Suppressor macrophage (primary cell): ENCODE measurements at places on chromosomes 16 and 17.

GRCh38 chr17:80640366-80641084 is 95.9 kb downstream of the RPTOR start:
- no peak for DNase-seq

- DNase-seq, result no peak
These were observed 845 bp upstream of the ALDOA start for GRCh38 chr16:30064729-30065101.

DNA sequence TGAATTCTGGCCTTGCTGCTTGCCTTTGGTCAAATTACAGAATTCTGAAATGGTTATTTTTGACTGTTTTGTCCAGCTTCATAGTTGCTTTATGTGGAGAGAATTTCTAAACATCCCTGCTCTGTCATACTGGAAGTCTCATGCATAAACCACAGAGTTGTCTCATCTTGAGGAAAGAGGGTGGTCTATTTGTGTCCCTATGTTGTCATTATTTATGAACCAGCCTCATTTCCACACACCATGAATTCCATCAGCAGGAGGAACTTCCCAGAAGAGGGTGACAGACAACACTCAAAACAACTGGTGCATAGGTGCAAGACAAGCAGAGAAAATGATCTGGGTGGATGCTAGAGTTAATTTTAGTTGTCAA is 525.8 kb upstream of the GOT2 start:
- peak; percentile 84 for DNase-seq

- DNase-seq, result peak; percentile 38
These were observed 10.2 kb downstream of the CDH5 start for GRCh38 chr16:66376577-66377305.

DNA sequence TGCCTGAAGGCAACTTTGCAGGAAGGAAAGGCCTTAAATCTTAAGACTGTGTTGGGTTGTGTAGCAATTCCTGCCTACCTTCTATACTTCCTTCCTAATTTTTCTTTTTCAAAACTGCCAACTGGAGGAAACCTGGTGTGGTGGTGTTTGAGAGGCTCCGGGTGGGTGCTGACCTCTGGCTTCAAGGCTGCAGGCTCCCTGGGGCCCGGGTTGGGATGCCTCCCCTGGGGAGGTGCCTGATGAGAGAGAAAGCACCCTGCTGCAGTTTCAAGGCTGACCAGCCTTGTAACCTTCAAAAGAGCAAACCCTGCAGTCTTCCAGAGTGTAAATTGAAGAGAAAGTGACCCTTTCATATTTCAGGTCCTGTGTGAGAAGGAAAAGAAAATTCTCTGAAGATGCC is 55.9 kb downstream of the MSI2 start:
- DNase-seq, result no peak

GRCh38 chr17:68453991-68454665 is 3.2 kb downstream of the WIPI1 start:
- no peak for DNase-seq

GRCh38 chr17:40956401-40957254 is 10.1 kb downstream of the KRT39 start:
- DNase-seq, result peak; percentile 18

DNA sequence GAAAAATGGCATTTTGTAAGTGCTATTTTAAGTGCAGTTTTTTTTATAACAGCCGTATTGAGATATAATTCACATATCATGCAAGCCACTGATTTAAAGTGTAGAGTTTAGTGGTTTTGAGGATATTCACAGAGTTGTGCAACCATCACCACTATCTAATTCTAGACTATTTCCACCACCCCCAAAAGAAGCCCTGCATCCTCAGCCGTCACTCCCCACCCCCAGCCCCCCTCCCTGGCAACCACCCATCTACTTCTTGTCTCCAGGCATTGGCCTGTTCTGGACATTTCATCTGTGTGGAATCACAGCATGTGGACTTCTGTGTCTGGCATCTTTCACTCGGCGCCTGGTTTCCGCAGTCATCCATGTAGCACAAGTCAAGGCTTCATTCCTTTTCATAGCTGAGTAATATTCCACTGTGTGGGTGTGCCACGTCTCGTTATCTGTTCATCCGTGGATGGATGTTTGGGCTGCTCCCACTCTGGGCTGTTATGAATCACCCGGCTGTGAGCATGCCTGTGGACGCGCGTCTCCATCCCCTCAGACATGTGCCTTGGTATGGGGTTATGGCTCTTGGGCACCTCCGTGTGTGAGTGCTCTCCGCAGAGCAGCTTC is 138.4 kb upstream of the CIBAR2 start:
- DNase-seq, result no peak

DNA sequence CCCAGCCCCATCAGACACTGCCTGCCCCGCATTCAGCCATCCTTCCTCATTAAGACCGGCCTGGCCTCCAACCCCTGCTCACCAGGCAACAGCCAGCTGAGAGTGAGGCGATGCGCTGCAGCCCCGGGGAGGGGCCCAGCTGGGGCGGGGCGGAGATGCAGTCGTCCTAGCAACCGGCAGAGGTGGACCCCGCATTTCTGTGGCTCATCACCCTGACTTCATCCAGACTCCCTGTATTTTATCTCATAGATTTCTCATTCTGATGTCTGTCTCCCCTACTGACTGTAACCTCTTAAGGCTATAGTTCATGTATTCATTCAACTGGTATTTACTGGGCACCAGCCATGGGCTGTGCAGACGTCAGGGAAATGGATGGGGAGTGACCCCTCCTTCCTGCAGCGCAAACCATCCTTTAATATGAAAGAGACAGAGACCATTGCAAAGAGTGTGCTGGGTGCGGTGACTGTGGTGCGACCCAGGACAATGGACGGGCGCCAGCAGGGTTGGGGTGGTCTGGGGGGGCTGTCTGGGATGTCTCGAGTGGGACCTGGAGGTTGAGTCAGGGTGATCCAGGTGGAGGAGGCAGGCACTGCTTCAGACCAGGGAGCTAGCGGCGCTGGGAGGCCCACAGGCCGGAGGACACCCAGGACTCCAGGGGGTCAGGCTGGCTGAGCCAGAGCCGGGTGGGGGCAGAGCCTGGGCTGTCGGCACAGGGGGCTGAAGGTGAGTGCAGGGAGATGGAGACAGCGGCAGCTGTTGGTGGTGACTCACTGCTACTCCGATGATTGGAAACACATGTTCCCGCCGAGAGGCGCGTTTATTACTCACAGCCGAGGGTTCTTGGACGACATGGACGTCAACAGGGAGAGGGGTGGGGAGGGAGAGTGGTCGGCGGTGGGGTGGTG is 10.5 kb upstream of the TIMP2 start:
- DNase-seq, result no peak

DNA sequence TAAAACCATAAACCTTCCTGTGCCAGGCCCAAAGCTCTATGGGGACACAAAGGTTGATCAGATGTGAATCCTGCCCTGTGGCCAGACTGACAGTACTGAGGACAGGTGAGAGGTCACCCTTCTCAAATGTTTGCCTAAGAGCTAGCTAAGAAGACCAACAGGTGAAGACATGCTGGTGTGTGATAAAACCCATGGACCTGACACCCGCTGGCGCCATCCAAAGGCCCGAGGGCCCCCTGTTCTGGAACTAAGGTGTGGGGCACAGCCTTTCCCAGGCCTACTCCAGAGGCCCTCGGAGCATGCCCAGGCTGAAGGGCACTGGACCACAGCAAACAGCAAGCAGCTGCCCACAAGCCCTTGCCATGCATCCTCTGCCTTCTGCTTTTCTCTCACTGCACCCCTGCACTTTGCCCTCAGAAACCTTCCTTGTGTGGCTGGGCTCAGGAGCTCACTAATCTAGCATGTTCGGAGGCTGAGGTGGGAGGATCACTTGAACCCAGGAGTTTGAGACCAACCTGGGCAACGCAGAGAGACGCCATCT is 5.2 kb upstream of the CDK3 start:
- DNase-seq, result no peak

- peak; percentile 17 for DNase-seq
These were observed 7.2 kb downstream of the SPACA3 start for GRCh38 chr17:32998887-32999228.

DNA sequence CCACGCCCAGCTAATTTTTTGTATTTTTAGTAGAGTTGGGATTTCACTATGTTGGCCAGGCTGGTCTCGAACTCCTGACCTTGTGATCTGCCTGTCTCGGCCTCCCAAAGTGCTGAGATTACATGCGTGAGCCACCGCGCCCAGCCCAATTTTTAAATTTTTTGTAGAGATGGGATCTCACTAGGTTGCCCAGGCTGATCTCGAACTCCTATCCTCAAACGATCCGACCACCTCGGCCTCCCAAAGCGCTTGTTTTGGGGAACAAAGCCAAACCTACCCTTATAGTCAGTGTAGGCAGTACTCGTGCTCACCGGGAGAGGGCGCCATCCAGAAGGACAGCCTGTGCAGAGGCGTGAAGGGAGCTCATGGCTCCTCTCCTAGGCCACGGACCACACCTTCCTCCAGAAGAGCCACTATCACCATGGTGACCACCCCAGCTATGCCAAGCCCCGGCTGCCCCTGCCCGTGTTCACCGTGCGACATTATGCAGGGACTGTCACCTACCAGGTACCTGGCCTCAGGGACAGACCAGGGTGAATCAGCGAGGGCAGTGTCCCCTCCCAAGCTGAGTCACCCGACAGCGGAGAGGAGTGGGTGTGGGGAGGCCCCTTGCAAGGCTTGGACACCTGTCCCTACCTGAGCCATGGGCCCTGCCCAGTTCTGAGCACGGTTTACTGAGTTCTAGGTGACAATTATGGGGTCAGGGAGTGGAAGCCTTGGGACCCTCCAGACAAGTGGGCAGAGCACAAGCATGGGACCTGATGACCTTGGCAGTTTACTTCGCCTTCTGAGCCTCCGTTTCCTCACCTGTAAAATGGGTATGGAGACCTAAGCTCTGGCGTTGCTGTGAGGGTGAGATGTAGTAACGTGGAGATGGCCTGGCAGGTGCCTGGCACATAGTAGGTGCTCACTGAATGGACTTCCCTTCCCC is 13.7 kb downstream of the MYO15B start:
- peak; percentile 64 for DNase-seq

DNA sequence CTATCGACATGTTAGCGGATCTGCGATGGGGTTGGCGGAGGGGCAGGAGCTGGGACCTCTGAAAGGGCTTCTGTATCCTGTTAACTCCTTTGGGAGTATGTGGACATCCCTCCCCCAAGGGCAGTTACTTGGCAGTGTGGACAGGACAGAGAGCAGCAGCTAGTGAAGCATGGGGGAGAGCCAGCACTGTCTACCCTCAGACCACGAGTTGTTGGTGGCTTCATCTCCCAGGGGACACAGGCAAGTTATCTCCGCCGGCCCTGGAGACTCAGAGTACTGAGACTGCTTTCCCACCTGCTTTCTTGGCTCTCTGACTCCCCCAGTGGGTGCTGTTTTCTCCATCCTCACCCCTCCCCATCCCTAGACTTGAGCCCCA is 5.3 kb upstream of the GFAP start:
- DNase-seq, result no peak

DNA sequence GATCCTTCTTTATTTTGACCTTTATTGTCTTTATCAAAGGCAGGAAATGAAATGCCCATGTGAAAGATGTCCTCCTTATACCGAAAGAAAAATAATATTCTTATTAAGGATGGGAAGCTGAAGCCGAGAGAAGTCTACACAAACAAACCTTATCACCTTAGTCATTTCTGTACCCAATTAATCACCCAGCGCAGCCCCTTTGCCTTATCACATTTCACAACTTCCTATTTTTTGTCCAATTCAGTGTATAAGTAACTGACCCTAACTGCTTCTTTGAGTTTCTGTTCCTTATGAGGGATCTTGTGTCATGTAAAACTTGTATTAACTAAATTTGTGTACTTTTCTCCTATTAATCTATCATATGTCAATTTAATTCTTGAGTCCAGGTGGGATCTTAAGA is 16.4 kb upstream of the CCL23 start:
- DNase-seq, result peak; percentile 63

DNA sequence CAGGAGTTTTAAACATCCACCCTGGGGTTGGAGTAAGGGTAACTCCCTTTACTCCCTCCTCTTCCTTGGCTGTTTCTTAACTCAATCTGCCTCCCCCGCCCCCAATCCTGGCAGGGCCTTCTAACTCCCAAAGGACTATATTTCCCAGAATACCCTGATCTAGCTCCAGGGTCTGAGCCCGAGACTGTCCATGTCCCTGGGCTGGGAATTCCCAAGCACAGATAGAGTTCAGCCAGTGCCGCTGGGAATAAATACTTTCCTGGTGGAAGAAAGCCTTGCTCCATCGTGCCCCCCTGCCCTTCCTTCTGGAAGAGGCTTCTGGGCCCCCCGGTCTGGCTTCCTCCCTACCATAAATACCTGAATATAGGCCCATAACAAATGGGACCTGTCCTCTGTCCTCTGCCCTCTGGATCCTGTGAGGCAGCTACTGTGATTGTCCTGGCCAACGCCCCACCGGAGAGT is 10.2 kb downstream of the BAHCC1 start:
- no peak for DNase-seq
